ENCODE measurements at places on chromosomes 4 and X.

- no peak for DNase-seq
Observed at GRCh38 chr4:83282049-83282535, 2.5 kb downstream of the COQ2 start.

- DNase-seq = no peak
Observed at GRCh38 chr4:129143359-129143758, 47.4 kb downstream of the C4orf33 start.

- peak; percentile 4 for DNase-seq
Observed at GRCh38 chrX:119512146-119512800, 44.0 kb downstream of the SLC25A5 start.

- no peak for DNase-seq
Observed at GRCh38 chr4:154344686-154345085, 146.9 kb downstream of the DCHS2 start.

DNA sequence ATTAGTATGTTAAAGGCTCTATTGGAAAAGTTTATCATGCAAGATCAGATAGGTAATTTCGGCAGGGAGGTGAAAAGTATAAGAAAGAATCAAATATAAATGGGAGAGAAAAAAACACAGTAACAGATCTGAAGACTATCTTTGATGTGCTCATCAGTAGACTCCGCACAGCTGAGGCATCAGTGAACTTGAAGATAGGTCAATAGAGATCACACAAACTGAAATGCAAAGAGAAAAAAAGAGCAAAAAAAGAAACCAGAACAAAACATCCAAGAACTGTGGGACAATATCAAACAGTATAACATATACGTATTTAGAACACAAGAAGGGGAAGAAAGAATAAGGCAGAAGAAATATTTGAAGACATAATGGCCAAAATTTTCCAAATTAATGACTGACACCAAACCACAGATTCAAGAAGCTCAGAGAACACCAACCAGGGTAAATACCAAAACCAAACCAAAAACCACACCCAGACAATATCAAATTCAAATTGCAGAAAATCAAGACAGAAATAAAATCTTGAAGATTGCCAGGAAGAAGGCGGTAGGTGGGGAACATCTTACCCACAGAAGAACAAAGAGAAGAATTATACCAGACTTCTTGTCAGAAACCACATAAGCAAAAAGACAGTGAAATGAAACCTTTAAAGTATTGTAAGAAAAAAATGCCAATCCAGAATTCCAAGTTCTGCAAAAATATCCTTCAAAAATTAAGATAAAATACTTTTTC is 29.1 kb downstream of the PFKFB1 start:
- DNase-seq = no peak

GRCh38 chr4:40918330-40918729 is 168.6 kb downstream of the NSUN7 start:
- no peak for DNase-seq

- no peak for DNase-seq
Observed at GRCh38 chrX:141638550-141638949, 49.0 kb downstream of the SPANXA2 start.

DNA sequence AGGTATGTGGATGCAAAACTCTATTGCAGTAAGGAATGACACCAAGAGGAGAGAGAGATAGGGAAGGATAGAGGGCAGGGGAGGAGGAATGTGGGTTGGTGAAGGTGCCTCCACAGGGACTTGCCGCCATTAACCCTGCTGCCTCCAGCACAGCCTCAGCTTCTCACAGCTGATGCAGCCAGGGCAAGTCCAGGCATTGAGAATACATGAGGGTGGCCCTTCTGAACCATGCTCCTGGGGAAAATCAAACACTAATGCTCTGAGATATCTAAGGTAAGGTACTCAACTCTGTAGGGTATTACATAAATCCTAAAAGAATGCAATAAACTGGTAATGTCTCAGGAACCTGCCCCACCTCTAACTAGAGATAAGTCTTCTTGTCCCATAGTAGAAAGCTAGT is 28.7 kb downstream of the UGT2B7 start:
- no peak for DNase-seq

DNA sequence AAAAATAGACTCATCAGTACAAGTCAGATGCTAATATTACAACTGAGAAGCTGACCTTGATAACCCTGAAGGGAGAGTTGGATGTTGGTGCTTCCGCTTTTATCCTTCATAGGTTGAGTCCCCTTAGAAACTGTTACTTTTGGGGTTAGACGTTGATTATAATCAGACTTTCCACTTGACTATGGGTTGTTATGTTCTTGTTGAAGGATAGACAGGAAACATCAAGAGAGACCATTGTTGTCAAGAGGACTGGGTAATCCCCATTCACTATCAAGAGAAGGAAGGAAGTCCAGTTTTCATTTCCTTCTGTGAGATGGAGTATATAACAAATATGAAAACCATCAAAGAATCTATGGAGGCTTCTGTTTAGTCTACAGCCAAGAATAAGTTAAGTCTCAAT is 229.9 kb upstream of the AFF2 start:
- no peak for DNase-seq

DNA sequence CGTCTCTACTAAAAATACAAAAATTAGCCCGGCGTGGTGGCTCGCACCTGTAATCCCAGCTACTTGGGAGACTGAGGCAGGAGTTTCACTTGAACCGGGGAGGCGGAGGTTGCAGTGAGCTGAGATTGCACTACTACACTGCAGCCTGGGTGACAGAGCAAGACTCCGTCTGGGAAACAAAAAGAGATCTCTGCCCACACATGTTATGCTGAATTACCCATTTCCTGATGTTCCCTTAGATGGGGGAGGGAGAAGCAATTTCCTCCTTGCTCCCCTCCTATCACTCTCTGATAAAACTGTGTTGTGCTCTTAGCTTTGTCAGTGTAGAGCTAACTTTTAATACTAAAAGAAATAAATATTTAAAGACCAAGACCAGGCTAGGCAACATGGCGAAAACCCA is 102.5 kb downstream of the LARP7 start:
- DNase-seq = no peak

- DNase-seq = no peak
Observed at GRCh38 chr4:166077782-166078181, 204.7 kb downstream of the TLL1 start.

GRCh38 chrX:119401569-119401968 is 2.4 kb downstream of the SLC25A43 start:
- DNase-seq = no peak

DNA sequence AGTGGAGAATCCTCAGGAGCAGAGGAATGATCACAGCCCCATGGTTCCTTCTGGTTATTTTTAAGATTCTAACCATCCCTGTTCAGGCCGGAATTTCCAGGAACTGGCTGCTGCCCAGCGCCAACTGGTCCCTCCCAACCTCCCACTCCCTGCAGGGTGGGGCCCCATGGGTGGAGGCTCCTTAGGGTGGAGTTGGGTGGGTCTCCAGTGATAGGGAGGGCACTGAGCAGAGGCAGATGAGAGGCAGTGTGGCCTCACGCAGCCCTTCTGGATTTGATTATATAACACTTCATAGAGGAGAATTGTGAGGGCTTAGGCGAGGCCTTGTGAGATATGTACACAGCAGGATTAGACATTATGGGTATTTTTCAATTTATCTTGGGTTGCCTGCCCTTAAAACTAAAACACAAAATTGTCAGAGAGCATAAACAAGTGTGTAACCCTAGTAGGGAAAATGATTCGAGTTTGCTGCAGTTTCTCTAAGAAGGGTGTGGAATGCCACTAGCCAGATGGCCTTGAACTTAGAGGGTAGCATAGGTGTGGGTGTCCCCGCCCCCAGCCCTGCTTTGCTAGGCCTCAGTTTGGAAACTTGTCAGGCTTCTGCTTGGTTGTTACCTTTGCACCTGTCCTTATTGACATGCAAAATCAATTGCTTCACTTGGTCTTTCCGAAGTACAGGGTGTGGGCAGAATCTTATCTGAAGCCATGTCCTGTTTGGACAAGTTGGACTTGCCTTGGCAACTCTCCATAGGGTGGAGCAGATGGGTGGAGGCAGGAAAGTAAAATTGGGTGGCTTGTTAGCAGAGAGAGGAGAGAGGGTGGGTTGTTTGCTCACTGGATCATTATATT is 9.4 kb downstream of the KLF3 start:
- DNase-seq = no peak

DNA sequence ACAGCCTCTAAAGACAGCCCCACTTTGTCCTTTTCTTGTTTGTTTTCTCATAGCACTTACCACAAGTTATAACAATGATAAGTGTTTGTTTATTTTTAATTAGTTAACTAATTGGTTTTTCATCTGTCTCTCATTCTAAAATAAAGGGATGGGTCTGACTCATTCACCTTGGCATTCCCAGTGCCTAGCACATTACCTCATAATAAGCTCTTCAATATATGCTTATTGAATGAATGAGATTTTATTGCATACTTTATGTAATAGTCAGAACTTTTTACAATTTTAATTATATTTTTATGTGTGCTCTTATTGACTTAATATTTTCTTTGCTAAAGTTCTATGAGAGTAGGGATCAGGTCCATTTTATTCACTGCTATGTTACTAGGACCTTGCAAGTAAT is 22.8 kb upstream of the PRKG2 start:
- DNase-seq = no peak

GRCh38 chr4:89531932-89532640 is 224.5 kb upstream of the GPRIN3 start:
- no peak for DNase-seq

DNA sequence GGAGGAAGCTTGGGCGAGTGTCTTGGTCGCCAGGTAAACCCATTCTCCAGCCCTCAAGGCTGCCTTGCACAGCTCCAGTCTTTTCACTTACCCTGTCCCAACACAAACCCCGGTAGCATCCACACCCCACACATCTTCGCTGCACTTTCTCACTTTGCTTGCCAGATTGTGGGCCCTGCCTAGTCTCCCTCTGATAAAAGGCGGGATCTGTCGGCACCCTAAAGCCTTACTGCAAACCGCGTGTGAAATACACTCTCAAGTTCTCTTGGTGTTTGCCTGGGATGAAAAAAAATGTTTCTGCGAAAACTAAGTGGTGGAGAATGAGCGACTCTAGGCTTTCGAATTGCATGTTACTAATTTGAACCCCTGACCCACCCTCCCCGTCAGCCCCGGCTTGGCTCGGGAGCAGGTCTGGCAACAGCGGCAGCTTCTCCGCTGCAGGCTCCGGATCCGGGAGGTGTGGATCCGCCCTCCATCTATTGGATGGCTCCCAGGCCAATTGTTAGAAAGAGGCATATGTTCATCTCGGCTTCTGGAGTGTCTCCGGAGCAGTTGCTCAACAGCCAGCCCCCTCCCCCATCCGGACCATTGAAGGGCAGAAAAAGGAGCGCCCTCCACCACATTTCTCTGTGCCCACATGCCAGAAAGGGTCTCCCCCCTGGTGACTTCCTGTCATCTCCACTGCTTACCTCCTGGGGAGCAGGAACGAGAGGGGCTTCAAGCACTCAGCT is 3.0 kb upstream of the CITED1 start:
- DNase-seq = no peak

DNA sequence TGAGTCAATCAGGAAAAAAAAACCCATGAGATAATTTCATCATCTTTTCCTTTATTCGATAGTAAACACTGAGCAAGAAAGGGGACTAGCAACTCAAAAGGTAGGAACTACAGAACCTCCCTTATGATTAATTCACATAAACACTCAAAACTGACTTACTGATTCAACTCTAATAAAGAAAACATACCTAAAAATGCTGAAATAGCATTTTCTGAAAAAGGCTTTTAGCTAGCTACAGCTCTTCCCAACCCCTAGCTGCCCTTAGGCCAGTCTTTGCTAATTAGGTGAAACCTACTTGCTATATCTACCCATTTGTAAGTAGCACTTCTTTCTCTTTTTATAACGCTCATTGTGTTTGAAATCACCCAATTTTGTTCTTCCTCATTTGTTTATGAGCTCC is 150.6 kb downstream of the ATRX start:
- DNase-seq = no peak

GRCh38 chr4:129377131-129377845 is 281.3 kb downstream of the C4orf33 start:
- DNase-seq = no peak

GRCh38 chrX:123983240-123983639 is 21.7 kb downstream of the STAG2 start:
- no peak for DNase-seq

DNA sequence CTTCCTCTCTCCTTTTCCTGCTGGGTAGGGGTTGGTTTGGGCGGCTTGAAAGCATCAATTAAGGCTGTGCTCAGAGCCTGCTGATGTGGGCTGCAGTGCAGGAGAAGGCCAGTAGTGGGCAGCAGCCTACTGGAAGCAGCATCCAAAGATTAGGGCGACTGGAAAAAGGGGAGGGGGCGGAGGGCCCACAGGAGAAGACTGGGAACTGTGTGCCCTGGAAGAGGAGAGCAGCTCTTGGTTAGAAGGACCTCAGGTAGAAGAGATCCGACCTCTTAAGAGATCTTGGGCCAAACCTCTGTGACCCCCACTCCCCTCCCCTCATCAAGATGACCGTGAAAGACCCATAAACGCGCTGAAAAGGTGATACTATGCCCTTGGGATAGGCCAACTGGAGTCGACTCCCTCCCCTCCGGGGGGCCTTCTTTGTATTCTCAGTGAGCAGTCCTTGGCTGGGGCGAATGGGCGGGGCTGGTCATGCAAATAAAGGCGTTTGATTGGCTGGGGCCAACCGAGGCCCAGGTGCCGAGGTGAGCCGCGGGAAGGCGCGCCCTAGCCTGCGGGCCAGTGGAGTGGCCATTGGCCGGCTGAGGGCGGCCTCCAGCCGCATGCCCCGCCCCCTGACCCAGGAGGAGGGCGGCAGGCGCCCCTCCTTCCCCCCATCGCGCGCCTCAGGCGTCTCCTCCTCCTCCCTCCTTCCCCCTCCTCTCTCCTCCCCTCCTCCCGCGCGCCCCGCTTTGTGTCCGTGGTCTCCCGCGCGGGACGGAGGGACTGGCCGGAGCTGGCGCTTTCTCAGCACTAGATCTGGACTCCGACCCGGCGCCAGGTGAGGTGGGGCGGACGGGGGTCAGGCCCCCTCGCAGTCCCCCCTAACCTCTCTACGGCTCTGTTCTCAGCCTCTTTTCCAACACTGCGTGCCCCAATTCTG is 10.1 kb downstream of the DLG3 start:
- no peak for DNase-seq

- peak; percentile 0 for DNase-seq
Observed at GRCh38 chr4:164252286-164252685, 501.6 kb upstream of the SMIM31 start.

- no peak for DNase-seq
Observed at GRCh38 chr4:31370866-31371465, 650.8 kb downstream of the PCDH7 start.

GRCh38 chrX:38806875-38807621 is 5.8 kb downstream of the MID1IP1 start:
- DNase-seq = no peak

- DNase-seq = no peak
Observed at GRCh38 chr4:105878668-105879067, 16.6 kb upstream of the NPNT start.

DNA sequence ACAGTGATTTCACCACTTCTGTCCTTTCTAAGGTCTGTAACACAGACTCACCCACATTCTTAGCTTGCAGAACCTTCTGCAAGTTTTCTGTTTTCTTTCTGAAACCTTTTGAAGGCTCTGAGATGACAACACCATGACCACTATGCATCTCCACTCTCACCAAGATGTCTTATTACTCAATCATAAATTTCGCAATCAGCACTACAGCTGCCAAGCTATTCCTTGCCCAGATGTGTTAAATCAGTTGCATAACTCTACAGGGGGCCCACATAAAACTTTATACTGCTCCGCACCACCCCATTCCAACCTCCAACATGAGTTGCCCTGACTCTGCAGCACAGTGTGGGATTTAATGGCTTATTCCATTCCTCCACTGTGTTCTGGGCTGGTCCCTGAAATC is 229.9 kb downstream of the COL25A1 start:
- DNase-seq = no peak

GRCh38 chr4:25343671-25344070 is 31.1 kb downstream of the ZCCHC4 start:
- DNase-seq = no peak
